ENCODE measurements at places on chromosomes 11 and 22.

DNA sequence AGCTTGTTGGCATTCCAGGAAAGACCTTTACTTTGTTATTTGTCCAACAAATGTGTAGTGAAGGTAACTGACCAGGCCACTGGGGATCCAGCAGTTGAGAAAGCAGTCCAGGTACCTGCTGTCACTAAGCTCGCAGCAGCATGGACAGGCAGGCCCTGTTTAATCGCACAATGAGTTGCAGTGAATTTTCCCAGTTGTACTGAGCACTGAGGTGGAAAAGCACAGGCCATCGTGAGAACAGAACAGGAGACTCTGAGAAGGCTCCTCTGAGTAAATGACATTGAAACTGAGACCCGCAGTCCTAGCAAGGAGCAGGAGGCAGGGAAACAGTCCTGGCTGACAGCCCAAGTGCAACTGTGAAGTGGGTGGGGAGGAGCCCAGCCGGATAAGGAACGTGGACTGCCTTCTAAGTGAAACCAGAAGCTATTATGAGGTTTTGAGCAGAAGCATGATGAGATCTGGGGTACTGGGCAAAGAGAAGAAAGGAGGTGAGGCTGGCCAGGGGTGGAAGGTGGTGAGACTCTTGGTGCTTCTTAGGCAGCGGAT, 39.8 kb upstream of the CDON start:
- DNase-seq = no peak

DNA sequence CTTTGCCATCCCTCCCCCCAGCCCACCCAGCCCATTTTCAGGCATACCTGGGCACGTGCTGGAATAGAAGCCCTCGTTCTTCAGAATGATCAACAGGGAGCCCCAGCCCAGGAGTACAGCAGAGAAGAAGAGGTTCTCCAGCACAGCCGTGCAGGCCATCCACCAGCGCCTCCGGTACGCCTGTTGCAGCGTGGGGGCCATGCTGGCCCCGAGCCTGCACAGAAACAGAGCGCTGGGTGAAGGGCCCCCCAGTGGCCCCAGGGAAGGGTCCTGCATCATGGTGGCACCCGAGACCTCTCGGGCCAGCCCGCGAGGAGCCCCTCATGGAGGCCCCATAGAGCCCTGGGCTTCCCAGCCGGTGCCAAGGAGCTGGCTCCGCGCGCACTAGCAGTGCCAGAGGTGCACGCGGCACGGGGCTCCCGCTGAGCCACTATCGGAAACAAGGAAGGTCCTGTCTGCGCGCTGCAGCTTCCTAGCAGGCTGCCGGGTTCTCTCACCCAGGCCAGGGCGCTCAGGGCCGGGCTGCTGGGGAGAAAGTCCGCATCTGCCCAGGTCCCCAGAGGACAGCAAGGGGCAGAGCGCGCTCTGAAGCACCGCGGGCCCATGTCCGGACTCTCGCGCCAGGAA, 1.5 kb downstream of the SLC43A1 start:
- peak; percentile 10 for DNase-seq

- DNase-seq = no peak
Measured at GRCh38 chr11:15710580-15711275, 596.0 kb downstream of the INSC start.

DNA sequence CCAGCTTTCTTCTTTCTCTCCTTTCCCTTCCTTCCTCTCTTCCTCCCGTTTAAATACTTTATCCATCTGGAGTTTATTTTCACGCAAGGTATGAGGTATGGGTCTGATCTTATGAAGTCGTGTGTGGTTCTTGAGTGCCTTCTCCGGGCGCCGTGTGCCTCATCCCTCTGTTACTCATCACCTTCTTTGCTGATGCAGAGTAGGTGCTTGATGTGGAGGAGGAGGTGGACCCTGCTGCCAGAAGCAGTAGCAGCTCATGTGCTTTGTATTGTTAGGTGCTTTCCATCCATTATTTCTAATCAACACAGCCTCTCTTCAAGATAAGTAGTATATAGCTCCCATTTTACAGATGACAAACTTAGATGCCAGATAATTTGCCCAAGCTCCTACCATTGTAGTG, 47.0 kb downstream of the TNRC6B start:
- DNase-seq = peak; percentile 31

- no peak for DNase-seq
Measured at GRCh38 chr11:83727251-83727650, 441.1 kb upstream of the CCDC90B start.

Measured in stimulated activated CD4-positive, alpha-beta T cell treated with anti-CD3 and anti-CD28 coated beads, Interleukin-12 subunit alpha, Interleukin-12 subunit beta, amount 100 ng/mL, for 24 hours (primary cell).